T-helper 9 cell (primary cell): ENCODE measurements at places on chromosomes 2 and 18.

GRCh38 chr2:120177001-120177621 lies 46.1 kb downstream of the TMEM185B start:
- peak; percentile 61 for DNase-seq

GRCh38 chr18:8787371-8787670 lies 82.0 kb downstream of the MTCL1 start:
- no peak for DNase-seq

GRCh38 chr18:24913507-24914170 lies 438.3 kb downstream of the ZNF521 start:
- no peak for DNase-seq

GRCh38 chr2:210642333-210642732 lies 85.9 kb downstream of the CPS1 start:
- no peak for DNase-seq

DNA sequence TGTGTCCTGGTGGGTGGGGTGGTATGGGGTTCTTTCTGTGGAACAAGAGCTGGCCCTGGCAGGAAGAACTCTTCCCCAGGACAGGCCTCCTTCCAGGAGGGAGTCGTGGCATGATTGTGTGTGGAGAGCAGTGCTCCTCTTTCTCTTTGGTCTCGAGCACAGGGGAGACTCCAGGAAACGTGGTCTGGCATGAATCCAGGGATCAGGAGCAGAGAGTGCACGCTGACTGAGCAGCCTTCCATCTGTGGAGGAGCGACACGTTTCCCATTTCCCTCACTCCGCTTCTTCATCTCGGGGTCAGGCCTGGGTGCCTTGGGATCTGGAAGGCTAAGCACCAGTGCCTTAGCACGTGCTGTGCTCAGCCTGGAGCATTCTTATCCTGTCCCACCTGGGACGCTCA lies 132.0 kb upstream of the HDAC4 start:
- DNase-seq, result no peak

- DNase-seq, result no peak
Observed at GRCh38 chr2:150228936-150229335, 258.5 kb downstream of the RND3 start.

DNA sequence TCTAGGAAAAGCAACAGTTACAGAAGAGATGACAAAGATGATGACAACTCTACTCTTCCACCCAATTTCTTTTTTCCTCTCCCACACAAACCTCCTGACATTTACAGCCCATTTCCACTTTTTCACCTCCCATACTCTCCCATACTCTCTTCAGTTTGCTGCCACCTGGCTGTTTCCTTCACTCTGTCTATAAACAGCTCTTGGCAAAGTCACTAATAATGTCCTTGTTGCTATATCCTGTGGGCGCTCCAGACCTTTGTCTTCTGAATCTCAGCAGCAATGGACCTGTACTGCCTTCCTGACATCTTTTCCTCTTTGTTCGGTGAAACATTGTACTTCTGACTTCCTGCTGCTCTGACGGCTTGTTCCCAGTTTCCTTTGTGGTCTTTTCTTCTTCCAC lies 60.7 kb upstream of the CAVIN2 start:
- no peak for DNase-seq

GRCh38 chr2:30046979-30047378 lies 99.8 kb upstream of the YPEL5 start:
- DNase-seq, result no peak

DNA sequence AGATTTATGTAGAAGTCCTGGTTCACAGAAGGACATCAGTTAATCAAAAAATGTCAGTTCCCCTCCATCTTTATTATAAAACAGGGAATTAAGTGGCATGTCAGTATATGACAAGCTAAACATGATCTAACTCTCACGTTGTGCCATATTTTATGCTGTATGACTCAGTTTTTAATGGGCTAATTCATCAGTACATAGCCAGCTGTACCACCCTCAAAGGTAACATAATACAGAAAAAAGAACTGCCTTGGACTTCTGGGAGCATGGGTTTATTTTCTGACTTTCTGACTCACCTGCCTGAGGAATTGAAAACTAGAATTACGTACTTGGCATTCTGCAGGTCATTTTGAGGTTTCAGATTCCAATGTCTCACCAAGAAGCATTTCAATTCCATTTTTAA lies 135.7 kb downstream of the CMPK2 start:
- no peak for DNase-seq

- peak; percentile 30 for DNase-seq
Observed at GRCh38 chr2:118185210-118186109, 97.2 kb downstream of the INSIG2 start.

- DNase-seq, result no peak
Observed at GRCh38 chr2:230828272-230828961, 36.3 kb upstream of the ITM2C start.

DNA sequence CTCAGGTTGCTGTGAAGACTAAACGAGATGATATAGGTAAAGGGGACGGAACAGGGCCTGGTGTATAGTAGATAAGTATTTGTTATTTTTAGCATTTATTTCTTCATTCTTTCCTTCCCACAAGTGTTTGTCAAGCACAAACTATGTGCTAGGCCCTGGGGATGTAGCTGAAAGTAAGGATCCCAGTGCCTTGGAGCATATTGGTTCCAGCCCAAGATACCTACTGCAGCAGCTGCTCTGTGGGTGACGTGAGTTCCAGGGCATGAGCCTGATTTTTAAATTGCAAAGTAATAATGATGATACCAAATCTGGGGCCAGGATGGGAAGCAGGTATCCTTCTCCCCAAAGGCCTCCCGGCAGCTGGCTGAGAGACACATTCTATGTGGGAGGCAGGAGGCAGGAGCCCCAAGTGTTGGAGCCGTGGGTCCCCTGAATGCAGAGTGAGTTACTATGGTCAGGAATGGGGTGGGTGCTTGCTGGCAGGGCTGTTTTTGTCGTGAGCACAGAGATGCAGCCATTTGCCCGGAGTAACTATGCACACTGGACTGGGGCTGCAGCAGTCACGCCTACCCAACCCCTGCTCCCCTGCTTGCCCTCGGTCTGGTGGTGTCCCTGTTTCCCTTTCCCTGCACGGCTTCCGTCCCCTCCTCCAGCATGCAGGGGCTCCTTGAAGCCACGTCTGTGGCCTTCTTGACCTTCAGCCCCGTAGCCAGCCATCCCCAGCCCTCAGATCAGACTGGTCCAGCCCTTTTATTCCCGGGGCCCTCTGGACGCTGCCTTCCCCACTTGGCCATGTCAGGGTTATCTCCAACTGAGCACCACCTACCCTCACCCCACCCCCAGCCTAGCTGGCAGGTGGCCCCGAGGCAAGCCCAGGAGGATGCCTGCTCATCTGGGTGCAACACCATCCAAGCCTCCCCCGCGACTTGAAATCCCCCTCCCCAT lies 52.4 kb downstream of the INHBB start:
- no peak for DNase-seq

DNA sequence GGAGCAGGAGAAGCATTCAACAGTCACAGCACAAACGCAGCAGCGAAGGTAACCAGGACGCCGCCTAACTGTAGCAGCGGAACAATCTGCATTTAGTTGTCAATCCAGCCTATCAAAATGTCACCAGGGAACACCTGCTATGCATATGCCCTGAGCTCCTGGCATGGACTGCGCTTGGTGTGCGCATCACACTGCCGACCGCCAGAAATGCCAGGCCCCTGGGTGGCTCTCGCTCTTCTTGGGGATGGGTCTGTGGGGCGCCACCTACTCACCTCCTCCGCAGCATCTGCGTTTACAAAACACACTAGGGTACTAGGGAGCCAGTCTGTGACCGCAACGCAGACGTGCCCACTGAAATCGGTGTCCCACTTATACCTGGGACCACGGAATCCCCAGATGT lies 31.7 kb downstream of the ZNF516 start:
- no peak for DNase-seq

DNA sequence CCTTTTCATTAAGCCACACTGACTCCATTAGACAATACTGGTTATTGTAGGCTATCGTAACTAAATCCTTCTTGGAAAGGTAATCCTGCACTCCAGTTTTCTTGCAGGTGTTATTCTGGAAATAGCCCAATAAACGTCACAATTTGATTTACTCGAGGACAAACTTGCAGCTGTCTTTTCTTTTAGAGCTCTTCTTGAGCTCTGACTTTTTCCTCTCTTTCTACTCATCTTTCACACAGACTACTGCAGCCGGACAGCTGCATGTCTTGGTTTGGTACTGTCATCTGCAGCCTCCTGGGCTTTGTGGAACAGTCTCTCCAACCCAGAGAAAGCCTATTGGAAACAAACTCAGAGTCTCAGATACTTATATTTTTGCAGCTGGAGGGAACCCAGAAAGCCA lies 23.0 kb upstream of the MSGN1 start:
- no peak for DNase-seq

DNA sequence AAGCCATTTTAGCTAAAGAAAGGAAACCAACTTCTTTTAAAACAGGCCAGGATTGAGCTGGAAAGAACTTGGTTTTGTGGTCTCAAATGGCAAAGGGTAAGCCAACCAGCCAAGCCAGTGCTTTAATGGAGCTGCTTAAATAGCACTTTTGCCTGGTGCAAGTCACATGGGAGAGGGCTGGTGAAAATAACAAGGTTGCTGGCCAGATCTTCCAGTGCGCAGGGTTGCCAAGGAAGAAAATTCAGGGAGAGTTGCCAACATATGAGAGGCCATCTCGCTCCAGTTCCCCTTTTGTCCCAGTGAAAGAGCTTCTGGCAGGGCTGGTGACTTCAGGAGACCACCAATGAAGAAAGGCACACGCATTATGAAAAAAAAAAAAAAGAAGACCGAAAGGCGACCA lies 57.3 kb downstream of the IRS1 start:
- DNase-seq, result no peak

- no peak for DNase-seq
Observed at GRCh38 chr18:70454704-70455322, 166.0 kb downstream of the SOCS6 start.

- no peak for DNase-seq
Observed at GRCh38 chr2:229051798-229052197, 219.3 kb downstream of the PID1 start.

GRCh38 chr2:194383401-194383800 lies 1273.6 kb upstream of the SLC39A10 start:
- DNase-seq, result no peak

GRCh38 chr2:100403722-100404121 lies 13.7 kb downstream of the CHST10 start:
- DNase-seq, result no peak

DNA sequence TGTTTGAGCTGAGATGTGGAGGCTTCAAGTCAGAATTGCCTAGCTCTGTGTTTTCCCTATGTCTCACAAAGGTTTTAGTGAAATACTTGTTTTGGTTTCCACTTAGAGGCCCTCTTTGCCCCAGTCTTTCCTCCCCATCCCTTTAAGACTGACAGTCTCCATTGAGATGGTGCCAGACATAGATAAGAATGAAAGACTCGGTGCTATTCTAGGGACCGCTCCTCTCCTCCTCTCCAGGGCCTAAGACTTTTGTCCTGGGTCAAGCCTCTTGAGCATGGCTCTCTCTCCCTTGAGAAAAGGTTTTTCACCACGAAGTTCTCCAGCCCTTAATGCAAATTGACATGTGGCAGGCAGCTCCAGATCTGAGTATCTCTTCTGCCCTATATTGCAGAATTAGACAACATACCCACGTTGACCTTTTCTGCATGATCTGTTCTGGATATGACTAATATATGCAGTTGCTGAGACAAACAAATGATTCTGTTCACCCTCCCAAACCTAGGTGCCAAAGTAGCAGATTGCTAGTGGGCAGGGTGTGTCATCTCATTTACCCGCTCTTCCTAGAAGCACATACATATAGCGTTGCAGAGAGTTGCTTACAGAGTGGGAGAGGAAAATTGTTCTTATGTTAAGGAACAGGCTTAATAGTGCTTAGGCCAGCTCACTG lies 47.5 kb upstream of the ACSL3 start:
- no peak for DNase-seq

GRCh38 chr2:231373786-231374349 lies 21.6 kb upstream of the B3GNT7 start:
- no peak for DNase-seq

GRCh38 chr2:190717306-190717705 lies 68.4 kb downstream of the NAB1 start:
- no peak for DNase-seq

DNA sequence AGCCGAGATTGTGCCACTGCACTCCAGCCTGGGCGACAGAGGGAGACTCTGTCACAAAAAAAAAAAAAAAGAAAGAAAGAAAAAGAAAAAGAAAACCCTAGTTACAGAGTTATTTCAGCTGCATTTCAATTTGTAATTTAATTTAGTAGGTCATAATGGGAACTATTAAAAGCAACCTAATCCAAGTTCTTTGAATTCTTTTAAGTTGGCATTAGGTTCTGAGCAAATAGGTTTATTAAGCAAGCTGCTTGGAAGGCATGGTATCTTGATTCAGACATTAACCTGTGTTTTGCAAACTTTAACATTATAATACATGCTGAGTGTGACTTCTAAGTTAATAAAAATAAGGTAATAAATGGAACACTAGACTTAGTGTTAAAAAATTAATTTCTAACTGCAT lies 29.8 kb upstream of the COBLL1 start:
- DNase-seq, result no peak

DNA sequence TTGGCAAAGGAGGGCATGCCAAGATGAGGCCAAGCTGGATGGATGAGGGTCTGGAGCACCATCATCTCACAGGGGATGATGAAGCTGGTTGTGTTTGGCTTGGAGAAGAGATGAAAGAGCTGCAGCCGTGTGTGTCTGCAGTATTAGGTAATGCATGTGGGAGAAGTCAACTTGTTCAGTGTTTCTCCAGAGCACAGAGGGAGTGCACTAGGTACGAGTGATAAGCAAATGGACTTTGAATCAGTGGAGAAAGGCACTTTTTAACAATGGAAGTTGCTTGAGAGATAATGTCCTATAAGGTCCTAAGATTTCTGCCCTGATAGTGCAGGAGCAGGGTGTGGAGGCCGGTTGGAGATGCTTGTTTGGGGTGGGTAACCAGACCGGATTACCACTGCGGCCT lies 36.0 kb downstream of the SLC14A2 start:
- no peak for DNase-seq

DNA sequence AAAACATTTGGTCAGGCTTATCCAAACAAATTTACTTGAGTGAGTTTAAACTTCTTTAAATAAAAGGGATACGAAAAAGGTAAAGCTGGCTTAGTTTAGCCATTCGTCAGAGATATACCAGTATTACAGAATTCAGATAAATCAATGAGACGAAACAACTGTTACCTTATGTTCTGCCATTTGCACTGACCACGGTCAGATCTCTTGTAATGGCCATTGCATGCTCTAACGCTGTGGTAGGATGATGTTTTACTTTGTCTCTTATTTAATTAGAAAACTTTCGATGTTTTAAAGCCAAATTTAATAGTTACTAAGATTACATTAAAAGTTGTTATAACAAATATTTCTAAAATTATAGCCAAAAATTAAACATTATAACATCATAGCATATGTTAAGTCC lies 1.5 kb downstream of the C18orf54 start:
- no peak for DNase-seq

DNA sequence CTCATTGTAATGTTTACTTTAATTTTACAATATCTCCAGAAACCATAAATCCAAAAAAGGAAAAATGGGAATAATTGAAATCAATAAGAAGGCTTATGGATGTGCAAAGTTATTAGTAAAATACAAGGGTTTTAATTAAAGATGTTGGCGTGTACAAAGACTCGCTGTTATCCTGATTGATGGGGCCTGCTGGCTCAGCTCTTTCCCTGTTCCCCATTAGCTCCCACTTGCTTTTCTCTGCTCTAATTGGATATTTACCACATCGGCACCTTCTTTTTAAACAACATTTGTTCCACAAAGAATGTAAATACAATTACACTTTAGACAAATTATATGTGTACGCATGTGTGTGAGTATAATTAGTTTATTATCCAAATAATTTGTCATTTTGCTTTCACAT lies 796.6 kb downstream of the ERBB4 start:
- DNase-seq, result no peak
